ENCODE measurements at places on chromosomes 4 and X. TPM values are rescaled to one million over a fixed set of nuclear protein-coding genes. Genes with fewer than 3 reads are reported as not detected.

- H3K27me3 ChIP-seq: no peaks in the 10 kb centered on the region
- H3K36me3 ChIP-seq: no peaks in the 10 kb centered on the region
- H3K4me1 ChIP-seq: no peaks in the 10 kb centered on the region
- DNase-seq: no peak
Observed at GRCh38 chr4:159155119-159155518, 52.2 kb downstream of the RAPGEF2 start.

DNA sequence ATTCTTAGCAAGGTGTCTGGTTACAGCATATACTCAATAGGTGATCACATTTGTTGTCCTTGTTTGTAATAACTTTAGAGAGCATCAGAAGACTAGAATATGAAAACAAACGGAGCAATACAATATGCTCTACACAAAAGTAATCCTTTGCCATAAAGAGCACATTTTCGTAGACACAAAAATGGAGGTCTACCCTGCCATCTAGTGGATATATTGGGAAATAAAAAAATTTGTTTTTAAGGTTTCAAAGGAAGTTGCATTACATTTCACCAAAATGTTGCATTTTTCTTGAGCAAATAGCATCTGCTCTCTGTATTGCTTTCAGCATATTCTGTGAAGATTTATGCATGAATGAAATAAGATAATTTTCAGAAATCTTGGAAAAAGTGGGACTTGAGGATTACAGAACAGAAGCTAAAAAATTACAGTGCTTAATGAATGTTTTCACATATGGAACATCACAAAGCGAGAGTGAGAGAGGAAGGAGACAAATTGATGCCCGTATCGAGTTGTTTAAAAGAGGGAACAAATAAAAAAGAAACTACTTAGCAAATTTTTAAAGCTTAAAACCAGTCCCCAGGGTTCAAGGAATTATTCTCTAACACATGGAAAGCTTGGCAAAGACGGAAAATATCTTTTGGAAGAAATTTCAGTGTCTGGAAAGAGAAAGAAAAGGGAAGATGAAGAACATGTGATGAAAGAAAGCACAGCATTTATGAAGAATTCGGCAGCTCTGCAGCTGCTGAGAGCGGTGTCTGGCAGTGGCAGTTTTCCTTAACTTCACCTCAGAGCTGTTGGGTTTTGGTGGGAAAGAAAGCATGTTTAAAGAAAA, 390.1 kb downstream of the ANKRD50 start:
- no peaks in the 10 kb centered on the region for H3K4me1 ChIP-seq
- DNase-seq: peak; percentile 8
- no peak overlapping the region for H3K27ac ChIP-seq
- H3K27me3 ChIP-seq: no peaks in the 10 kb centered on the region

NDNF gene
- total RNA-seq: 0.22 TPM

DNA sequence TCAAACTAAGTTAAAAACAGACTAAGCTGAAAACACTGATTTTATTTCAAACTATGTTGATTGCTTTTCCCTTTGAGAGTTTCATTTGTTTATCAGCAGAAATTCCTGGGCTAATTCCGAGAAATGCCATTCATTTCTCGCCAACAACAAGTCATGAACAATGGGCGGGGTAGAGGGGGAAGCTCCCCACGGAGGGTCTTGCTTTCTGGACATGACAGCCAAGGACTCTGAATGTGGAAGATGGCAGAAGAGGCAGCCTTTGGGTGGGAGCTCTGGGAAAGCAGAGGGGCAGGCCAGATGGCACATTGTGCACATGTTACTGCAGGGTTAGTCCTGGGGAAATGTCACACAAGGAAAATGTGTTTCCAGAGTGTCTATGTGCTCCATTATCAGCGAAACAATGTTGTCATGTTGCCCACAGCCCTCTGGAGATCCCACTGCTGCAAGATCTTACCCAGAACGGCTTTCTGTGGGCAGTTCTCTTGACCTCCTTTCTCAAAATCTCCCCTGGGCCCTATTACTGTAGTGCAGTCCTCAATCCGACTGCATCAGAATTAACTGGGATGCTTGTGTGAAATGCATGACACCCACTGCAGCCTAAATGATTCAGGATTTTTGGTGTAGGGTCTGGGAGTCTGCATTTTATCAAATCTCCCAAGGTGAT, 45.0 kb downstream of the CHRDL1 start:
- H3K36me3 ChIP-seq: no peaks in the 10 kb centered on the region
- no peak for DNase-seq
- no peak overlapping the region for H3K4me3 ChIP-seq
- H3K27ac ChIP-seq: no peak overlapping the region
- H3K4me1 ChIP-seq: no peaks in the 10 kb centered on the region

MAGIX gene
- total RNA-seq: 2.6 TPM
